ENCODE measurements at places on chromosomes 12 and 14. TPM values are rescaled to one million over a fixed set of nuclear protein-coding genes. Genes with fewer than 3 reads are reported as not detected.

The SLC25A29 gene
- total RNA-seq, result 22.2 TPM

The DHRS1 gene
- 25.6 TPM for total RNA-seq

The COX8C gene
- total RNA-seq, result not detected

The MEG3 gene
- not detected for total RNA-seq

The MFAP5 gene
- 40.2 TPM for total RNA-seq

The FGF6 gene
- total RNA-seq, result not detected

The HSP90B1 gene
- total RNA-seq, result 1,782 TPM

The MSRB3 gene
- total RNA-seq, result 104 TPM

The CCDC175 gene
- total RNA-seq, result not detected

The RND1 gene
- total RNA-seq, result 1.1 TPM

The ACOT6 gene
- total RNA-seq, result not detected

The PMCH gene
- total RNA-seq, result not detected

The KCNA5 gene
- 6.5 TPM for total RNA-seq

The PIWIL1 gene
- total RNA-seq, result not detected

- DNase-seq, result no peak
Observed at GRCh38 chr12:129001826-129002225, 148.5 kb downstream of the GLT1D1 start.

GRCh38 chr14:91387169-91387835, 30.3 kb downstream of the CCDC88C start:
- DNase-seq, result no peak

DNA sequence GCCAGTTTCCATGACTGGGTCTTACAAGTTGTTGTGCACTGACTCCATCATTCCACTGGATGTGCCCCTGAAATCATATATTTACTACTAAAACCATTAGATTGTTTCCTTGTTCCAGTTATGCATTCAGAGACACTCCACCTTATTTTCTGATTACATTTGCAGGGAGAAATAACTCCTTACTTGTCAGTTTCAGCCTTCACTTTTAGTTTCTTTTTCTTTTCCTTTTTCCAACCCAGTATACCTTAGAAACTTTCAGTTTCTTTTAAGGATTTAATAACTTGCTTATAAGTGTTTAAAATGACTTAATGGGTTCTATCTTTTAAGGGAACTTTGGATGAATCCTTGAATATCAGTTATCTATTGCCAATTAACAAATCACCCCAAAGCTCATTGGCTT, 39.9 kb downstream of the MRPL42 start:
- no peak for DNase-seq

DNA sequence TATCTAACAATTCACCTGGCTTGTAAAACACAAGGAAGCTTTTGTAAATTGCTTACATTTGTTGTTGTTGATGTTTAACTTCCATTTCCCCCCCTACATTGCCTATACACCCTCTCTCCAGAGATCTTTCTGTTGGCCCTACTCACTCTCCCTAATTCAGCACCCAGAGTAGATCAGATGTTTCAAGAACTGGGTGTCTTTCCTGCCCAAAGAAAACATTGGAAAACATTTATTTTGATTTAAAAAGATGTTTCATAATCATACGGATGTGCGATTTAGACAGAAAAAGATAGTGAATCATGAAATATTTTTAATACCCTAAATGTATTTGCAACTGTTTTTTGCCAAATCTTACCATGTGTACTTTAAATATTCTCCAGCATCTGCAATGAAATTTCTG, 446.4 kb upstream of the RGS6 start:
- no peak for DNase-seq

GRCh38 chr12:30164382-30165318, 380.9 kb upstream of the TMTC1 start:
- DNase-seq, result no peak

DNA sequence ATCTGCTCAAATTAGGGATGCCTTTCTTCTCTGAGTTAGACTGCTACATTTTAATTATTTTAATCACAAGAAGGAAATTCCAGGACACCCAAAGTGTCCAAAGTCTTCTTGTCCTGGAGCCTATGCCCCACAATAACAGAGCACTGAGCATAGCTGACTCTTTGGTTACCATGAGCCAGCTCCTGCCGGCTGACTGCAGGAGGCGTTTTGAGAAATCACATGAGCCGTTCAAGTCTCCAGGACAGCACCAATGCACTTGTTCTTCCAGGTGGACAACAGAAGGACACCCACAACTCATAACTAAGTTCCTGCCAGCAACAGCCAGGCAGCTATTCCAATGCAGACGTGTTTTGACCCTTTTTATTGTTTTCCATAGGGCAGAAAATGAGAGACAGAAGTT, 46.0 kb upstream of the SRSF5 start:
- DNase-seq, result no peak

DNA sequence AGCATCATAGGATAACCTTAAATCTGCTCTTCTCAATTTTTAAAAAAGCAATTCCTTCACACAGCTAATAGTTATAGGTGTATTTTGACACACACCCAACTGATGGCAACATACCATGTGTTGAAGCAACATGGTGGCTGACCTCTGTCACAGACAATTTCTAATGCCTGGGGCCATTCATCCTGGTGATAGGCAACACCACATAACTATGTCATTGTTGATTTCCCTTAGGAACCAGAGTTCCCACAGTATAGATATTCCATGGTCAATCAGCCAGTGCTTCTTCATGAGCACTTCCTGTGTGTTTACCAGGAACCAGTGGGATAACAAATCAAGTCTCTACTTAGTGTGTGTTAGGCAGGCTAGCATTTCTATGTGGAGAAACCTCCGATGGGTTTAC, 88.3 kb downstream of the FIGNL2 start:
- no peak for DNase-seq

GRCh38 chr12:67410246-67410645, 141.1 kb downstream of the CAND1 start:
- no peak for DNase-seq

DNA sequence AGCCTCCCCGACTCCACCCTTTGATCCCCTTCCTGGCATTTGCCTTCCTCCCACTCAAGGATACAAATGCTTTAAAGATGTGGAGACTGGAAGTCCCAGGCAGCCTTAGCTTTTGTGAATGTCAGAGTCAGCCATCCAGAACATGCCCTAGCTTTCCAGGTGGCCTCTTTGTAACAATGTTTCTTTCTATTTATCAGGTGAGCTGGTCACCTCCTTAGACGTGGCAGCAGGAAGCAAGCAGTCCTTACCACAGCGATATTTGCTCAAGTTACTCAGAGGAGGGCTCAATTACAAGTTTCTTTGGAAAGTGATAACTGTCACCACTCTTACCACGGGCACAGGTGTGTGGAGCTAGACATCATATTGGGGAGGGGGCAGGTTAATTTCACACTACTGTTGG, 4.9 kb downstream of the GALNT6 start:
- no peak for DNase-seq

DNA sequence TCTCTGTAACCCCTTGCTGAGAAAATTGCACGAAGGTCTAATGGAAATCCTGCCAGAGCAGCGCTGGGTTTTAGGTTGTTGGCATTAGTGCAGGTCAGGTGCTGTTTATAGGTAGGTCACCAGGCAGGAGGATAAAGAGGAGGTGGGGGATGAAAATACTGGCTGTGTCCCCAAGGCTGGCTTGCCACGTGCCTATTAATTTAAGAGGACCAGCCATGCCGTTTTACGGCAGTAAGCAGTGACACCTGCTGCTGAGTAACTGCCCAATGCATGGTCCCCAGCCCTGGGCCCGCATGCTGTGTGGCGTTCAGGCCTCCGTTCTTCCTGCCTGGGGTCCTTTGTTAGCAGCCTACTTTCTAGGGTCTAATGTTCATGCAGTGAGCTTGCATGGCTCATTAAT, 67.2 kb downstream of the WDR20 start:
- DNase-seq, result no peak

- DNase-seq, result no peak
Observed at GRCh38 chr14:42633504-42634095, 1026.9 kb downstream of the LRFN5 start.

- no peak for DNase-seq
Observed at GRCh38 chr12:10717410-10717809, 5.7 kb downstream of the YBX3 start.

GRCh38 chr12:105670672-105671071, 340.2 kb downstream of the C12orf75 start:
- DNase-seq, result no peak

DNA sequence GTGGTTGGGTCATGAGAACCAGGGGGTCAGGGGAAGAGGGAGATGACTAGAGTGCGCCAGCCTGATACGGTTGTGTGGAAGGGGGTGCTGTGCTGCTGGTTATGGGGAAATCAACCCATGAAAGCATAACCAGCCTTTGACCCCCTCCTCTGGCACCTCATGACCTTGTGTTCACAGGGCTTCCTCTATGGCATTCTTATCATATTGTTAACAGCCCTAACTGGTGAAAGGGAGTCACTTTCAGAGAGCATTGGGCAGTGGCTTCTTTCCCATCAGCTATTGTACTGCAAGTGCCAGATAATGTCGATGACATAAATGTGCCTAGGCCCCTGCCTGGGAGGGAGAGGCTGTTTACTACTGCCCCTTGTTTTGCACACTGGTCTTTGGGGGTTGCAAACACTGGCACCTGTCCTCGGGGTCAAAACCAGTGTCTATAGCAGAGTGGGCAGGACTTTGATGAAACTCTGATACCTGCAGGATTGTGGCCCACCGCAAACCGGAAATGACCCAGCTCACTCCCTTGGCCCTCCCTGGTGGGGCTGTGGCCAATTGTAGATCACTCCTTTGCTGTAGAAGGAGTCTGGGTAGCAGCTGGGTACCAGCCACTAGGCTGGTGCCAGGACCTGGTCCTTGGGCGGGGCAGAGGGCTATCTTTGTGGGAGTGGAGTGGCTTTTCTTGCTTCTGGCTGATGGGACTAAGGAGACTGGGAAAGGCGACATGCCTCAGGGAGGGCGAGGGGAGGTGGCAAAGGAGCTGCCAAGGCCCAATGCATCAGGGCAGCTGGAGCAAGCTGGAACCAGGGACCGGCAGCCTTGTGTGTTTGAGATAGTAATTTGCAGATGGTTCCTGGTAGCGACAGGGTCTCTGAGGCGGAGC, 634 bp upstream of the TMEM63C start:
- DNase-seq, result no peak

DNA sequence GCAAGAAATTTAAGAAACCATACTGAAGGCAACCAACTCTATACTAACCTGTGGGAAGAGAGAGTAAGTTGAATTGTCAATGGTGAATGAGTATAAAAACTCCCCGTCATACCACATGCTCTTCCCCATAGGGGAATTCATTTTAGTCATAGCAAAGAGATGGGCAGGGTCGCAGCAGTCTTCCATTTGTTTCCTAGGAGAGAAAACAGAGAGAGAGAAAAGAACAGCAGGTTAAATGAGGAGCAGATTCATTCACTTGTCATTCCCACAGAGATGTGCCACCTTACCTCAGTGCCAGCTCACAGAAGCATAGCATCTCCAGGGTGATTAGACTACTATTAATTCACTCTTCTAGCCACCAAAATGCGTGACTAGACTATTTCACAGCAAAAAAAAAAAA, 47.4 kb downstream of the ST8SIA1 start:
- DNase-seq, result no peak

DNA sequence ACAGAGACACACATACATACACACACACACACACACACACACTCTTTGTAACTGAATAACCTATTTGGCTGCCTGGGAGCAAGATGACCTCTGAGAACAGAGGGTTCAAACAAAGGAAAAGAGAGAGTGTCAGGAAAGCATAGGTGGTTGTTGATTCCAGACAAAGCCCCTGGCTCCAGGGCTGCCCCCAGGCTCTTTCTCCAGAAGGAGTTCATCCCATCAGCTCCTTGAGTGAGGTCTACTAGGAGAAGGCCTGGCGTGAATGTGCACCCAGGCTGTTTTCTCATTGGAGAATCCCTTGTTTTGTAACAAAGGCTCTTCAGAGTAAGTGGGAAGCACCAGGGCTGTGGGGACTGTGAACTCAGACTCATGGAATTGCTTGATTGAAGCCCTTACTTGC, 151.9 kb downstream of the EMP1 start:
- DNase-seq, result no peak

GRCh38 chr14:36295642-36296627, 24.5 kb downstream of the MBIP start:
- DNase-seq, result no peak

- no peak for DNase-seq
Observed at GRCh38 chr12:101327051-101327450, 47.1 kb downstream of the UTP20 start.

- DNase-seq, result no peak
Observed at GRCh38 chr14:65098586-65098985, 3.7 kb downstream of the MAX start.

GRCh38 chr12:71007020-71007419, 86.5 kb upstream of the PTPRR start:
- DNase-seq, result no peak

DNA sequence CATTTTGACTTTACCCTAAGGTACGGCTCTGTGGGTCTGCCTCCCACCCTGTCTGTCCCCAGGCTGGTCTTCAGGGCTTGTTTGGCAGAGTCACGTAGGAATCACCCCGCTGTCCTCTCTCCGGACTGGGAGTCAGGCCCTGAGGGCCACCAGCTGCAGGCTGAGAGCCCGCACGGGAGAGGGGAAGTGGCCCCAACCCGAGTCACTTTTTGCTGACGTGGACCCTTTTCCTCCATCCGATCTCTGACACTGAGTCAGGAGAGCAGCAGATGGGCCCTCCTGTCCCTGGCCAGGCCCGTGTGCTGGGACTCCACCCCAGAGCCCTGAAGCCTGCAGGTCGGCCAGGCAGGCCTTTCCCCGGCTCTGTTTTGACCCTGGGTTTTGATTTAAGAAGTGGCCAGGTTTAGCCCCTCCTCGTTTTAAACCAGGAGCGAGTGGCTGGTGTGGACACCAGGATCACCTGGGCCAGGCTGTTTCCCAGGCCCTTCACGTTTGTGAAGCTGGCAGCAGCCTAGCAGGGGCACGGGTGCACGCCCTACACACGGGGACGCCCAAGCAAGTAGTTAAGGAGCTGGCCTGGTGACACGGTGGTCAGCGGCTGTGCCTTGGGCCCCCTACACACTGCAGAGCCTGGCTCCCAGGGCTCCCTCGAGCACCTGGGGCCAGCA, 12.5 kb upstream of the TEX22 start:
- DNase-seq, result no peak

- DNase-seq, result no peak
Observed at GRCh38 chr12:67647181-67647798, 1.3 kb upstream of the DYRK2 start.

- peak; percentile 77 for DNase-seq
Observed at GRCh38 chr14:104819361-104819781, 18.5 kb downstream of the ZBTB42 start.

DNA sequence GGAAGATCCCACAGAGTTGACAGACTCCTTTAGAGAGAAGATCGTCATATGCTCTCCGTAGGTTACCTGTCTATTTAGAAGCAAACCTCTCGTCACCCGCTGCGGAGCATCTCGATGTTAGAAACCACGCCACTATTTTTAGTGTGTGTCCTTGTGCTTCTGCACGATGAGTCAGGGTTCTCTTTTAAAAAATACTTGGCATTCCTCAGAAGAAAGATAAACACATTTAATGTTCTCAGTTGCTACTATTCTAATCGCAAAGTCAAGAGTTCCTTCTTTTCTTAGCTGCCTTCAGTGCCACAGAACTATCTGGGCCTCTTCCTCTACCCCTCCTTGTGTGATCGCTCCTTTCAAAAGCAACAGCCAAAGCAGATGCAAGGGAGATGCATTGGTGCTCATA, 192.4 kb downstream of the PELI2 start:
- no peak for DNase-seq
